ENCODE measurements at places on chromosomes 1 and 21. TPM values are rescaled to one million over a fixed set of nuclear protein-coding genes. Genes with fewer than 3 reads are reported as not detected.

DNA sequence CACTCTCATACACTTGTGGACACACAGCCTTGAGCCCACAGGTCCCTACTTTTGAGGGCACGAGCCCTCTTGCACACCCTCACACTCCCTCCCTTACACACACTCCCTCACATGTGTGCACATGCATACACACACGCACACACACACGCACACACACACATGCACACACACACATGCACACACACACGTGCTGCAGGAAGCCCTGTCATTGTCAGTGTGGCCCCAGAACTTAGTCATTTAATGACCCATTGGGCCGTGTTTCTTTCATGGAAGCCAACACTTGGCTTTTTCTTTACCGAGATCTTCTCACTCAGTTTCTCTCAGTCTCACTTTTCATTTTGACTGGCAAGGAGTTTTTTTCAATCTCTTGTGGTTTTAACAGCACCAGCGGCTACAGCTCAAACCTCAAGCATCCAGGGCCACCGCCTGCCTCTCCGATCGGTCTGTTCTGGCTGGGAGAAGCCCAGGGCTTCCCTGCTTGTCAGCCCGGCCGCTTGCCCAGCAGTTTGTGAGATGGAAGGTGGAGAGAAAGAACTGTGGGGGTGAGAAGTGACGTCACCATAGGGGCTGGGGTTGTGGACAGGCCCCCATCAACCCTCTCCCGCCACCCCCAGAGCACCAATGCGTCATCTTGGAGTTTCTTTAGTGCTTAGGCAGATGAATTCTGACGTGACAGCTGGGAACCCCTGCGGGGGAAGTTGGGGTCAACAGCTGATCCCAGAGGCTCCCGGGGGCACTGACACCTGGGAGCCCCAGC lies 15.8 kb upstream of the TNFRSF8 start:
- DNase-seq: no peak

DNA sequence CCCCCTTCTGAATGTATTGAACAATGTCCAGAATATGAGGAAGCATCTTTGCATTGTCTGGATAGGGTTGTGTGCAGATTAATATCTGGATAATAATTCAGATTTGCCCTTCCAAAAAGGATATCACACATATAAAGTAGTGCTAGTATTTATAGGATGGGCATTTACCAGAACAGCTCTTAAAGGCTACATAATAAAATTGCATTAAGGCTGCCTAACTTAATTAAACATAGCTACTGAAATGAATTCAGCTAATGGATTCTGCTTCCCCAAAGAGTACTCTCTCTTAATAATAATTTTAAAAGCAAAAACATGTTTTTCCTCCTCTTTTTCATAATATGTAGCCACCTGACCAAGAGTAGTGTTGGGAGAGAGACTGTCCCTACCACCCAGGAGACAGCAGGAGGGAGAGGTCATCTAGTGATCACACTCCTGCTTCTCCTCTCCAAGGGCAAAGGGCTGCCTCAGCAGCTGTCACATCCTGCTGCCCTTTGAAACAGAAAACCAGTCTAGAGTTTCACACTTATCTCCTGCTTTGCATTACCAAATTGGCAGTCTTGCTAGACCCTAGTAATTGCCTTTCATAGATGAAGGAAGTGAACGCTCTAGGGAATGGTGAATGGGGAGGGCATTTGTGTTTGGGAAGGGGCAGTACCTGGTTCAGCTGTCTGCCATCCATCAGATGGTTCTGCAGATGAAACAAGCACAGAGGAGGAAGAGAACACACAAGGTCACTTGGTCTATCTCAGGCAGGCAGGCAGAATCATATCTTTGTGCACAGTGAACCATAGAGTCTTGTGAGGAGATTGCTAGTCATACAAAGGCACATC lies 29.3 kb upstream of the DDAH1 start:
- no peak for DNase-seq

Gene ITLN2
- not detected for polyA plus RNA-seq

Gene SLC5A9
- 0.59 TPM for polyA plus RNA-seq

Gene RHEX
- polyA plus RNA-seq: 0.22 TPM

Measured in heart right ventricle (tissue), 16 donors.